ENCODE measurements at places on chromosomes 6 and 20.

DNA sequence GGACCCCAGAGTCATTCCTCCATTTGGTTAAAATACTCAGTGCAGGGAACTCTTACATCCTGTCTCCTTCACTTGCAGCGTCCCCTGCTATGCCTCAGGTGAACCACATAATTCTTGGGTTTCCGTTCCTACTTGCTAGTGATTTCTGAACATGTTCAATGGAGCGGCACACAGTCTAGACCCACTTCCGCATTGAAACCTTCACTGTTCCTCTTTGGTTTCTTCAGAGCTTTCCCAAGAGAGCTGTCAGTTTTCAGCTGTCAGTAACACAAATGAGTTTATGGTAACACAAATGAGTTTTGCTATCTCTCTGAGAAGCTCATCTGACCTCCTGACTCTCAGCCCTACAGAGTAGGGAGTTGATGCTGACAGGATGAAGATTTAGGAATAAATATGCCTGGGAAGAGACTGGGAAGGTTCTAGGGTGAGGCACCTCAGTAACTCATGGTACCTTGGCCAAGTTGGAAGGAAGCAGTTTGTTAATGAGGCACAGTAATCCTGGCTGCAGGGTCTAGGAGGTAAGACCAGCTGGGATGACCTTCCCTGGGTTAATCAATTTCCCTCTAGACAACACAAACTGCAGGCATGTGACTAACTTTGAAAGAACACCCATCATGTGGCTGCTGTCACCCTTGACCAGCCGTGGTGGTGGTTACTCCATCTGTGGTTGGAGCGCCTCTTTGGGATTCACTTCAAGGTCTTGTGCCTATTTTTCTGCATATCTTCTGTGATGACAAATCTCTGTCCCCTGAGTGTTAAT lies 5.4 kb downstream of the SYS1 start:
- DNase-seq: peak; percentile 19

- no peak for DNase-seq
Measured at GRCh38 chr20:46351357-46352058, 43.2 kb upstream of the CDH22 start.

DNA sequence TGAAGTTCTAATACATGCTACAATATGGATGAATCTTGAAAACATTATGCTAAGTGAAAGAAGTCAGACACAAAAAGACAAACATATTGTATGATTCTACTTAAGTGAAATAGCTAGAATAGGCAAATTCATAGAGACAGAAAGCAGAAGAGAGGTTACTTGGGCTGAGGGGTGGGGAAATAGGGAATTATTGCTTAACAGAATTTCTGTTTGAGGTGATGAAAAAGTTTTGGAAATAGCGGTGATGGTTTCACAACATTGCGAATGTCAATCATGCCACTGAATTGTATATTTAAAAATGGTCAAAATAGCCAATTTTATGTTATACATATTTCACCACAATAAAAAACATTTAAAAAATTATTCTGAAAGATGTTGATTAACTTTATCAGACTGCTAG lies 6.1 kb downstream of the SLC26A8 start:
- peak; percentile 54 for DNase-seq

GRCh38 chr20:2750491-2751251 lies 49.8 kb downstream of the CPXM1 start:
- DNase-seq: peak; percentile 67

GRCh38 chr20:57814529-57814928 lies 104.7 kb upstream of the PMEPA1 start:
- no peak for DNase-seq
